ENCODE measurements at places on chromosomes 2 and 18. TPM values are rescaled to one million over a fixed set of nuclear protein-coding genes. Genes with fewer than 3 reads are reported as not detected.

GRCh38 chr2:144471305-144472045 is 48.4 kb downstream of the ZEB2 start:
- DNase-seq = no peak

Gene RTP5
- 0.14 TPM for total RNA-seq

DNA sequence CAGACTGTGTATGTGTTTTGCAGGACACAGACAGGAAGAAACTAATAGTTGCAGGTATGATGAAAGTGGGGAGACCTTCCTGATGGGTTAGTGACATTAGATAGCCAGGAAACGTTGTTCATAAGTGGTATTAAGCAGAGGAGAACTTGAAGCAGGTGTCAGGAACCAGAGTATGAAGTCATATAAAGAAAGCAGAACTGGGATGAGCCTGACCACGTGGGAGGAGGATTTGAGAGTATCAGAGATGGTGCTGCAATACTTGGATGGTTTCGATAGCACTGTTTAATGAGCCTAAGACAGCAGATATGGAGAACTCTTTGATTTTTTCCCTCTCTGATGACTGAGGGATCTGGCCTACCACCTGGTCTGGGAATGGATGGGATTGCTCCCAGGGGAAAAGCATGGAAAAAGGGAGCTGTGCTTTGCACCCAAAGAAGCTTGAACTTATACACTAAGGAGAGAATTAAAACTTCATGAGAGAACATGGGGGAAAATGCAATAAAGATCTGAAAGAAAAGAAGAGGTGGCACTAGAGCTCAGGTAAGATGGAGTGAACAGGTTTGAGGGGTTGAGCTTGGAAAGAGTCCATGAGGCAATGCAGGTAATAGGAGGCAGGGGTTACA is 226.0 kb upstream of the LRRTM1 start:
- DNase-seq = no peak

- DNase-seq = no peak
Observed at GRCh38 chr2:12064153-12064552, 317.7 kb downstream of the LPIN1 start.

DNA sequence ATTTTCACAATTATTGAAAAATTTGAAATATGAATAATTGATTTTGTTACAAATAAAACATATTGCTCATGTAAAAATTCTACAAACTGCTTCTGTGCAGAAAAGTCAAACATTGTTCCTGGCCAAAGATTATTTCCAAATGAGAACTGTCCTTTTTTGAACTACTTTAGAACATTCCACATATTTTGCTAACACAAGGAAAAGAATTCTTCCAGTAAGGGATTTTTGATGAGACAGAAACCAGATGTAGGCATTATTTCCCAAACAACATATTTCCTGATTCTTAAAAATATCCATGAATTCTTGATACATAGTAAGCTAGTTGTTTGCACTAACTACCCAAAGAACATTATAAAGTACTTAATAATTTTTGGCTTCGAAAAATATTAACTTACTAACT is 715.2 kb downstream of the CCDC85A start:
- DNase-seq = no peak

DNA sequence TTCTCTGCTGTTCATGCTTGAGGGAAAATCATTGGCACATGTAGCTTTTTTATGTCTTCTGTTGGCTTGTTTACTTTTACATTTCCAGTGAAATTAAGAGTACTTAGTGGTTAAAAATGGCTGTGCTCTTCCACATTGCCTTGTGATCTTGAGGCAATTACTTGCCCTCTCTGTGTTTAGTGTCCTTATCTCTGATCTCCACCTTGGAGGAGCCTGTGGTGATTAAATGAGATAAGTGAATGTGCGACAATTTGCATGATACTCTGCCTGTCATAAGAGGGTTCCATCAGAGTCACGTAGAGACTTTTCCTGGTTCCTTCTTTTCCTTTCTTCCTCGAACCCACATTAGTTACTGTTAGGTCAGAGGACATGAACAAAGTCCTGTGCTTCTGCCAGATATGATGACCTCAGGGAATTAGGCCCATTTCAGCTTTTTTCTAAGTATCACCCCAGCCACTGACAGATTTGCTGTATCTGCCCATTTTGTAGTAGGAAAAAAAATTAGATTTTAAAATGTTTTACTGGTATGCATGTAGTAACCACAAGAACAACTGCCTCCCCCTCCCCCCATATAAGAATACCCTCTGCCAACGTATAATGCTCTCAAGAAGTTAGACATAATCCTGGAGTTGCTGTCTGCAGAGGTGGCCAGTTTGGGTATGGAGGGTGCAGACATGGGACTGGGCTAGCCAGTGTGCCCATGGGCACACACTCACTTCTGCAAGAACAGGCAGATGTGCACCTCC is 51.9 kb downstream of the TET3 start:
- no peak for DNase-seq

DNA sequence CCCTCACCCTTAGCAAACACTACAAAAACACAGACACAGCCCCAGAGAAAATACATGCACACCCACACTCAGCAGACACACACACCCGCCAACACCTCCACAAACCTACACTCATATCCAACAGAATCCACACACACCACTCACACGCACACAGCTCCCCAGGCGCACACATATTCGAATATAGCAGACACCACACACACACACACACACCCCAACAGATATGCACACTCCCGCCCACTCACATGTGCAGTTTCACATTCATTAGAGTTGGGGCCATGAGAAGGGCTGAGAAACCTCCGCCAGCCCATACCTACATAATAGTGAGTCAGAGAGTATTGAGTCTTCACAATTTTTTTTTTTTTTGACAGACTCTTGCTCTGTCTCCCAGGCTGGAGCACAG is 29.4 kb upstream of the NOTO start:
- no peak for DNase-seq

DNA sequence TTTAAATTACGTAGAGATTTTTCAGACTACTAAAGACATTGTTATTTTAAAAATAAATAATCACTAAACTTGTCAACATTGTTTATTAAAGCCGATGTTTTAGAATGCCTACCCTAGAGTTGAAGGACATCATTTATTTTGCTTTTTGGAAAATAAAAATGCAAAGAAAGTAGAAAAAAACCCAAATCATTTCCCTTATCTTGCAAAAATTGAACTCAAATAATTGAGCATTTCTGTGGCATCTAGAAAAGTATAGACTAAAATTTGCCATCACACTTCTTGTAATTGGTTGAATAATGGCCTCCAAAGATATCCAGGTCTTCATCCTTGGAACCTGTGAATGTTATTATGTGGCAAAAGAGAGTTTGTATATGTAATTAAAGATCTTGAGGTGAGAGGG is 9.7 kb upstream of the NEDD4L start:
- DNase-seq = no peak

DNA sequence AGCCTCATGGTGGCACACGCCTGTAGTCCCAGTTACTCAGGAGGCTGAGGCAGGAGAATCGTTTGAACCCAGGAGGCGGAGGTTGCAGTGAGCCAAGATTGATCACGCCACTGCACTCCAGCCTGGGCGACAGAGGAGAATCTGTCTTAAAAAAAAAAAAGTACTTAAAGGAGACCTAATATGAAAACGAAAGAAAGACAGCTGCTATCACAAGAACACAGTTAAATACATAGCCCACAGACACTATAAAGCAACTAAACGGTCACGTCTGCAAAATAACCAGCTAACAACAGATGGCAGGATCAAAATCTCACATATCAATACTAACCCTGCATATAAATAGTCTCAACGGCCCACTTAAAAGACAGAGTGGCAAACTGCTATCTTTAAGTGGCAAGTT is 43.9 kb upstream of the TACR1 start:
- no peak for DNase-seq

- DNase-seq = no peak
Observed at GRCh38 chr18:48891721-48892120, 59.0 kb downstream of the SMAD7 start.

Data from prostate gland (tissue), 2 donors.